Right renal pelvis (tissue), 4 donors: ENCODE measurements at places on chromosomes 4 and X. TPM values are rescaled to one million over a fixed set of nuclear protein-coding genes. Genes with fewer than 3 reads are reported as not detected.

RAB40A gene
- polyA plus RNA-seq = 2.7 TPM

GPRIN3 gene
- polyA plus RNA-seq = 7.9 TPM

DNA sequence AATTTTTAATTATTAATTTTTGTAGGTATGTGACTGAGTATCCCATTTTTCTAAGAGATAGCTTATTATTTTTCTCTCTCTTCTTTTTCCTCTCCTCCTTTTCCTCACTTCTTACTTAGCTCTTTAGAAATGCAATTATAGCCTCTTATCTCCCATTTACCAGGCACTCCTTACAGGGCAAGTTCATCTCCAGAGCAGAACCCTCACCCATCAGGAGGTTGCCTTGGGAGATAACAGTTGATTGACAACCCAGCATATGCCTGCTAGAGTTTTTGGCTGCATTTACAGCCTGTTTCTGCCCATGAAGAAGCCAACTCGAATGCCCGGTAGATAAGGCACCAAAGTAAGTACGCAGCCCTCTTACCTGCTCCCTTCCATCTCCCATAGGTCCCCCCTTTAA lies 572.9 kb upstream of the ZFP42 start:
- no peak for DNase-seq

DNA sequence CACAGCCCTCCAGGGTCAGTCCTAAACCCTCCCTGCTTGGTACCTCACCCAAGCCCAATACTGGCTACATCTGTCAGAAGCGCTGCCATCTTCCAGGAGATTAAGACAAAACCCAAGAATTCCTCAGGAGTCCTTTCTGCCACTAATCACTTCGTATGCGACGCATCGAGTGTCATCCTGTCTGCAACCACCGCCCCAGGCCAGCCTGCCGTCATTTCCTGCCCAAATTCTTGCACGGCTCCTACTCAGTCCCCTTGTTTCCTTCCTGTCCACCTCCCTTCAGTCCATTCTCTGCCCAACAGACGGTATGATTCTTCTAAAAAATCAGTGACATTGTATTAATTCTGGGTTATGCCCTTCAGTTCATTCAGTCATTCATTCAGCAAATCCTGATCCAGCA lies 113.6 kb downstream of the NFKB1 start:
- DNase-seq = no peak

DNA sequence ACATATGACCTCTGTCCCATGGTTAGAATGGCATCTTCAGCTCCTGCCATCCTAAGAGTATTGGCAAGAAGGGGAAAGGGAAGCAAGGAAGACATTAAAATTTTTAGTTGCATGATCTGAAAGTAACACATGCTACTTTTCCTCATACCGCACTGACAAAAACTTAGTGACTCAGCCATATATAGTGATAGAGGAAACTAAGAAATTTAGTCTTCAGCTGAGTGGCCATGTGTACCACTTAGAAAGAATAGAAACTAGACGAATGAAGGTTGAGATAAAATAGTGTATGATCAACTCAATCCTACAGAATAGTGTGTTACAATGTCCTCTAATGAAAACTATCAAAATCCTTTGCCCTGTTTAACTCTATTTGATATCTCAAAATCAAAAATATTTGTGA lies 164.1 kb downstream of the PPP3CA start:
- no peak for DNase-seq

GRCh38 chr4:8913858-8914460 lies 42.3 kb upstream of the HMX1 start:
- DNase-seq = no peak

DNA sequence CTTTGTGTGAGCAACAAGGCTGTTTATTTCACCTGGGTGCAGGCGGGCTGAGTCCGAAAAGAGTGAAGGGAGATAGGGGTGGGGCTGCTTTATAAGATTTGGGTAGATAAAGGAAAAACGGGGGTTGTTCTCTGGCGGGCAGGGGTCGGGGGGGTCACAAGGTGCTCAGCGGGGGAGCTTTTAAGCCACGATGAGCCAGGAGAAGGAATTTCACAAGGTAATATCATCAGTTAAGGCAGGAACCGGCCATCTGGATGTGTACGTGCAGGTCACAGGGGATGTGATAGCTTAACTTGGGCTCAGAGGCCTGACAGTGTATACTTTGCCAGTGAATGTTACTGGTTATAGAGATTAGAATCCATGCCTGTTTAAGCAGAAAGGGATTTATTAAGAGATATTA lies 19.7 kb upstream of the SPCS3 start:
- no peak for DNase-seq

- DNase-seq = no peak
Measured at GRCh38 chr4:70589785-70590184, 2.3 kb upstream of the AMBN start.

DNA sequence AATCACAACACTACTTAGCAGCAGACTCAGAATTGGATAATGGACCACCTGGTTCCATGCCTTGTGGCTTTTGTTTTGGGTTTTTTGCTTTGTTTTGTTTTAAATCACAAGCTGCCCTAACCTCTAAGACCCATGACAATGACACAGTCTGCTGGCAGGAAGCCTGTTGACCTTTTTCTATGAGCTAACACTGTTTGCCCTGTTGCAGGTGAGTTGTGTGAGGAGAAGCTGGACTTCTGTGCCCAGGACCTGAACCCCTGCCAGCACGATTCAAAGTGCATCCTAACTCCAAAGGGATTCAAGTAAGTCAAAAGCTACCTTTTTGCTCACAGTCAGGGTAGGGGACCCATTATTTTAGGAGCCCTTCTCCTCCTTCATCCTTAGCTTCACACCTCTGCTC lies 110.8 kb upstream of the PACRGL start:
- DNase-seq = no peak
